GM12892 (cell line): ENCODE measurements at places on chromosomes 1 and 21.

- DNase-seq = no peak
Observed at GRCh38 chr21:43364851-43365424, 62.0 kb downstream of the SIK1 start.

DNA sequence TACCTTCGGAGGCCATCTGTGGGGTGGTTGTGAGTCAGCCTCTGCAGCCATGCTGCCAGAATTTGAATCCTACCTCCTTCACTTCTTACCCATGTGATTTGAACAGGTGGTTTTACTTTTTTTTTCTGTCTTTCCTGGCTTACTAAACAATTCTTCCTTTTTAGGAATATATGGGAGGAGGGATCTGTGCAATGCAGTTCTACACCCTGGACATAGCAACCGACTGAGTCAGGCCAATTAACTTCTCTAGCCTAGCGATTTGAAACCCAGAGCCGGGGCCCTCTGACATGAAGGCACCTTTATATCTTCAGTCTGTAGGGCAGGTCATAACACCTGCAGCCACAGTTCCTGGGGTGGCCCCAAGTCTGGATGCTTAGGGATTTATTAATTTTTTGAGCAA lies 83.6 kb downstream of the ST6GALNAC3 start:
- DNase-seq = no peak

GRCh38 chr1:90710579-90711536 lies 6.2 kb downstream of the BARHL2 start:
- DNase-seq = no peak

GRCh38 chr1:21550097-21550496 lies 40.9 kb downstream of the ALPL start:
- DNase-seq = no peak

- DNase-seq = no peak
Observed at GRCh38 chr1:109926662-109927300, 16.1 kb downstream of the CSF1 start.

- no peak for DNase-seq
Observed at GRCh38 chr21:36663033-36663855, 35.7 kb upstream of the SIM2 start.

DNA sequence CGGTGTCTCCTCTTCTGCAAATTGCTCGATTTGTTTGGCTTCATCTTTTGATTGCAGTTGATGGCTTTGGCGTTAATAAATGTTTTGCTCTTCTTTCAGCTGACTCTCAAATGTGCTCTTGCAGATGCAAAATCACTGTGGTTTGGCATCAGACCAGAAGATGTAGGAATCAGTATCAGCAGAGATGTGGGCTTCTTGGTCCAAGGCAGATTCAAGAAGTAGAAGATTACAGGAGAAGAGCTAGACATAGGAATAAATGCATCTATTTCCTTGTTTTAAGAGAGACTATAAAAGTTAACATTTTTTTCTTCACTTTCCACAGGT lies 59.8 kb upstream of the BACH1 start:
- DNase-seq = no peak

DNA sequence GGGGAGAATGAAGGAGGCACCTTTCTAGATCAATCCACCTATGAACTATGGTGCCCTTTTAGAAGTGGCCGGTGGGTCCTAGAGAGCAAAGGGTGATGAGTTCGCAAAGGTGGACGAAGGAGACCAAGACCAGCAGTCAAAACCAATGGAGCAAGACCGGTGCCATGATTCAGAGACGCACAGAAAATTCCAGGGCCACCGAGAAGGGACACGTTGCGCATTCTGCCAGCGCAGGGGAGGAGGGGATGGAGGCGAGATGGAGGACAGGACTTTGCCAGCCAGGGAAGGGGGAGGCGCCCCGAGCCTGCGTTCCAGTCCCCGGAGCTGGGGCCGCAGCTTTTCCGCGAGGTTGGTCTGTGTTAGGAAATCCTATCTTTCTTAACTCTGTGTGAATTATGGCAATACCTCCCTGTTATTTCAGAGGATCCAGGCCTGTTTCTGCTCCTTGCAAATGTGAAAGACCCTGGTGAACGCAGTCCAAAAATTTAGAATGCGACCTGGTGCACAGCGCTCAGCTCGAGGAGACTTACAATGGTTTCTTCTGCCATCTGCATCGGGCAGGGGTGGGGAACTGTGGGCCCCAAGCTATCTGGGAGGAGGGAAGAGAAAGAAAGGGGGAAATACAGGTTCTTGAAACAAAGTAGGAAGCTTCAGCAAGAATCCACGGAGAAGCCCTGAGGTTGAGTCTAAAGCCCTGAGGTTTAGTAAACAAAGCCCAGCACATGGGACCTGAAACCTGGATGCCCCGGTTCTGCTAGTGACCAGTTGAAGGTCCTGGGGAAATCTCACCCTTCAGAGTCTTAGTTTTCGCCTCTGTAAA lies 129.4 kb downstream of the MRPS6 start:
- DNase-seq = no peak

- DNase-seq = no peak
Observed at GRCh38 chr21:41638201-41638790, 128.6 kb downstream of the RIPK4 start.

- DNase-seq = no peak
Observed at GRCh38 chr1:22636927-22637326, 499 bp downstream of the C1QA start.

- no peak for DNase-seq
Observed at GRCh38 chr1:67201891-67202290, 35.6 kb downstream of the IL23R start.

DNA sequence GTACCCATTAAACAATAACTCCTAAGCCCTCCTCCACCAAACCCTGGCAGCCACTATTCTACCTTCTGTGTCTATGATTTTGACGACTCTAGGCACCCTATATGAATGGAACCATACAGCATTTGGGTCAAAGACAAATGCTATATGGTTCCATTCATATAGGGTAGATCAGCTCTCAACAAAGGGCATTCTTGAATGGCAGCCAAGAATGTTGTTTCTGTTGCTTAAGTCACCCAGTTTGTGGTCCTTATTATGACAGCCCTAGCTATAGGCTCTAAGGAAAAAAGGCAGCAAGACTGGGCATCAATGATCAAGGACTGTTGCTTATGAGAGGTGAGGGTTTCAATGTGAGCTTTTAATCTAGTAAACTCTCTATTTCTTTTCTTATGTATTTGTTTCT lies 4.7 kb upstream of the SLC5A9 start:
- no peak for DNase-seq

GRCh38 chr1:8094481-8095241 lies 68.6 kb upstream of the ERRFI1 start:
- DNase-seq = no peak

- no peak for DNase-seq
Observed at GRCh38 chr1:153474347-153474746, 13.9 kb upstream of the S100A7 start.

GRCh38 chr1:33161061-33161681 lies 20.7 kb downstream of the TRIM62 start:
- no peak for DNase-seq

DNA sequence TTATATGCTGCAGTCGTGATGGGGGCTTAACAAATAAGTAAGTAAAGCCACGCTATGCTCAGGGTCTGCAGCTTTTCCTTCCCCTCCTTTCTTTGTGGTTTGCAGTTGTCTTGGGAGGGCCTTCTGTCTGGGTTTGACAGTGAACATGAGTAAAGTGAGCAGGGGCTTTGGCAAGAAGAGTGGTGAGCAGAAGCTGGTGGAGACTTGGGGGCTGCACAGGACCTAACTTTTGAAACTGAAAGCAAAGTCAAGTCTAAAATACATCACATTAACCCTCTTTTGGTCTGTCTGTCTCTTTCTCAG lies 368.6 kb upstream of the VAMP3 start:
- no peak for DNase-seq

DNA sequence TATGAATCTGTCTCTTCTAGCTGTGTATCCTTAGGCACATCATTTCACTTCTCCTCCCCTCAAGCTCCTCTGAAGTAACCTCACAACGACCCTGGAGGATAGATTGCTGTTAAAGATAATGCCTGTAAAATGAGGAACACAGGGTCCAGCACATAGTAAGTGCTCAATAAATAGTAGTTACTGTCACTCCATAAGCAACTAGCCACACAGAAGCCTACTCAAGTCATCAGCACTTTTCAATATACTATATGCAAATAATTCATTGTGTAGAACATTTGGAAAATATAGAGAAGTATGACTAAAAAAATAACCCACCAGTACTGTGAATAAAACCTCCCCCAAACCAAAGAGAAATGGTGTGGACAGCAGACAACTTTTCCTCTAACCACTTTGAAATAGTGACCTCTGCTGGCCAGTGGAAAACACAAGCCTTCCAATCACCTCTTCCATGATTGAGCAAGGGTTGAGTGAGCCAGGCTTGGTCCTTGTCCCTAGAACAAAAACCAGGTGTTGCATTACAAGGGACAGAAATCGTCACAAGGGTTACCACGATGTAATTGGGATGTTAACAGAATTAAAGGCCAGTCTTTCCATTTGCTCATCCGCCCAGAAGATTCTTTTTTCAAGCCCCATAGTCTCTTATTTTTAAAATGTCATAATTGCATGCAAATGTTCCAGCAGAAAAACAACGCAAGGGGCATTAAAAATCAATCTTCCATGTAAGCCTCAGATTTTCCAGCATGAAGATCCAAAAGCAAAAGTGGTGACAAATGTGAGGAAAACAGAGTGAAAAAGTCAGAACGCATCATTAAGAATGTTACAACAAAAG lies 15.7 kb upstream of the GLIS1 start:
- no peak for DNase-seq

DNA sequence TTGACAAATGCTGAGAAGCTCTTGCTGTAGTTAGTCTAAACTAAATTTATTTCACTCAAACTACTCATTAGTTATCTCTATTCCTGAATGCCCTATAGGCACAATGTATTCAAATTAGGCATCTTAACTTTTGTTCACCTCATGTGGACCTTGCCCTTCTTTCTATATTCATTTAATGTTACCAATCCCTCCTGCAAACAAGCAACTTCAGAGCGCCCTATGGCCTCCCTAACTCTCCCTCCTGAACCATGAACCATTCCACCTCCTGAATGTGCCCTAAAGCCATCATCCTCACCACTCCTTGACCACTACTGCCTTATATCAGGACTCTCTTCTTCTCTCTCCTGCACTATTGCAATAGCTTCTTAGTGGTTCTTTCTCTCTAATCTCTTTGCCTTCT lies 34.8 kb upstream of the SAMD13 start:
- DNase-seq = no peak

- DNase-seq = no peak
Observed at GRCh38 chr1:162632217-162632666, at the start of gene DDR2. DDR2 (plus strand) TSS chr1:162632464; CDS start chr1:162719064, 86,600 bp downstream.

DNA sequence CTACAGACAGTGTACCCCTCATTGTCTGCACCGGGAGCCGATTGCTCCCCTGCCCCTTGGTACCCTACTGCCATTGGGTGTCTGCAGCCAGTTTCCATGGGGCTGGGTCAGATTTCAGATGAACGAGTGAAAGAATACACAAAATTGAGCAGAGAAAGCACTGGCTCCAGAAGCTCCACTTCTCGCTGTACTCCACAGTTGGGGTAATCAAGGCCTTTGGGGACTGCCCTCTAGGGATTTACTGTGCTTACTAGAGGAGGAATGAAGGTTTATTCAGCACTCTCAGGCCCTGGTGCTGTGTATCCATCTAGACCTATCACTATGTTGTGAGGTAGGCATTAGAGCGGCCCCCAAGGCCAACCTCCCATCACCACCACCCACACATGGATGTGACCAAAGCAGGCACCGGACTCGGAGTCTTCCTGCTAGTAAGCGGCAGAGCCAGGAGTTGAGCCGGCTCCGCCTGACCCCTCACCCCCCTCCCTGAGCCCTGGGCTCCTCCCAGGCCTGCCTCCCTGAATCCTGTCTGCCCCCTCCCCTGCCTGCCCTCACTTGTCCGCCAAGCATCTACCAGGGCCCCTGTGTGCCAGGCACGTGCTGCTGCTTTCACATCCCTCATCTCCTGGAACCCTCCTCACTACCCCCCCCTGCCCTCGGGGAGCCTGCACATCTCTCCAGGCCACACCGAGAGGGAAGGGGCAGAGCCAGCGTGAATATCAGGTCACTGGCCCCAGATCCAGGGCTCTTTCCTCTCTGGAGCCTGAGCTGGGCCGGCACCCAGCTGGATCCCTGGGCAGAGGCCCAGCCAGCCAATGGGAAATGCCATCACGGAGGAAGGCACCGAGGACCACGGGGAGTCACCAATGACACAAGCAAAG lies 23.3 kb downstream of the KCNN3 start:
- no peak for DNase-seq

- no peak for DNase-seq
Observed at GRCh38 chr1:118253053-118253915, 68.3 kb upstream of the SPAG17 start.

DNA sequence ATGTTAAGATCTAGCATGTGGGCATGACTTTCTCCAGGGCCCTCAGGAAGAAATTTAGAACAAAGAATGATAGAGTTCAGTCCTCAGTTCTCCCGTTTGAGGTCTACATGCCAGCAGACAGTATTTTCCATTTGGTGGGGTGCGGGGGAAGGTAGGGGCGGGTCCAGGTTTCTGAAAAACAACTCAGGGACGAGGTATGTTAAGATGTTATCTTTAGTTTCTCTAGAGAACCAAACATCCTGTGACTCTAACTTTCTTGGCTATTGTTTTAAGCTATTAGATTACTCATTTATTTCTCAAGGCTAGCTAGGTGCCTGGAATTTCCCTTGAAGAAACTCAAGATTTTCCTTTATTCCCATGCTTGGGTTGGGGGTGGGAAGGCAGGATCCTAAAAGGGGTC lies 42.3 kb upstream of the SYT14 start:
- DNase-seq = no peak

- no peak for DNase-seq
Observed at GRCh38 chr1:85135392-85135798, 65.4 kb downstream of the SYDE2 start.

DNA sequence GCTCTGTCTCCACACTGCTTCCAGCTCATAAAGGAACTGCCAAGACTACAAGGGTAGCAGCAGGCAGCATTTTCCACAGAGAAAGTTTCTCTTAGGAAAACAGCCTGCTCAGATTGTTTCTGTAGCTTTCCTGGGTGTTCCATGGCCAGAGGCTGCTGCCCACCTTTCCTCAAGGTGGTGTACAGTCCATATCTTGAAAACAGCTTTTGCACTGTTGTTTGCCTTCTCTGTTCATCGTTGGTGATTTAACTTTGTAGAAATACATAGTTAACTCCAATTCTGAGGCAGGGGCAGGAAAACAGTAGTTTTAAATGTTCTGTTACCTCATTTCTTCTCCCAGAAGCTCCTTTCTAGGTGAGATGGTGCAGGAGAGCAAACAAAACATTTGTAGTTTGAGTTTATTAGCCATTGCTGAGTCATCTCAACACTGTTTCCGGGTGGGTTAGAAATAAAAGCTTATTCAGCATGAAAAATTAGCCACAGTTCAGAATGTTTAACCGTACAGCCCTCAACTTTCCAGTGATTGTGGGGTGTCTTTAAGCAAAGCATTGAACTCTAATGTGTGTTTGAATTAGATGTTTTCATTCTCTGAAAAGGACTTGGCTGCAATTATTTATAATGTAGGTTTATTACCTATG lies 41.7 kb downstream of the DIP2A start:
- DNase-seq = no peak

DNA sequence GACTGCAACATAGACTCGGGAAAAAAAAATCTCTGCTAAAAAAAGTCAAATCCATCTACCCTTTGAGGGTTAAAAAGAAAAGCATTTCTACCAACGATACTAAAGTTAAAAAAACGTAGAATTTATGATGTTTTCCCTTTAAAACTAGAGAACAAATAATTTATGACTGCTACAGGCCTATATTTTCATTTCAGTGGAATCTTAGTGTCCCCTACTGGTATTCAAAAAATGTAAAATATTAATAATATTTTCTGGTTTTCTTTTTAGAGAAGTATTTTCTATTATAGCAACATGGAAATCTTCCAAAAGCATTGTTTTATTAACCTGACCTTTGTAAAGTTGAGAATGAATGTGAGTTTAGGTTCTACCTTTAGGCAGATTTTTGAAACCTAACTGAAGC lies 1582.2 kb downstream of the MRPL39 start:
- no peak for DNase-seq

- DNase-seq = no peak
Observed at GRCh38 chr1:26733982-26734381, 38.2 kb downstream of the ARID1A start.
